ENCODE measurements at places on chromosomes 16 and 17.

GRCh38 chr17:75370286-75370915 lies 35.1 kb downstream of the GRB2 start:
- DNase-seq = no peak

DNA sequence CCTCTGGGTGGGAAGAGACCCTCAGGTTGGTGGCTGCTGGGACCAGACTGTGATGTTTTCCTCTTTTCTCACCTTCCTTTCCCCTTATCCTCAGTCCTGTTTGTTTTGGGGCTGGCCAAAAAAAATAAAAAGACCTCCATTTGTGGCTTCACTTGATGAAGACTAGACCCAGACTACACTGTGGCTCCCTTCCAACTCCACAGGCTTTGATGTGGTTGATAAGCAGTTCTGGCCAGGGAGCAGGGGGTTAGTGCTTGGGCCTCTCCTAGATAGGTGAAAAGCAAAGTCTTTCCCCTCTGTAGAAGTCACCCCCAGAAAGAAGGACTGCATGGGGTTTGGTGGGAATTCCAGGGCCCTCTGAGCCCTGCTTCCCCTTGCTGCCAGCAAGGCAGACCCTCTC lies 11.2 kb upstream of the ADAM11 start:
- no peak for DNase-seq

DNA sequence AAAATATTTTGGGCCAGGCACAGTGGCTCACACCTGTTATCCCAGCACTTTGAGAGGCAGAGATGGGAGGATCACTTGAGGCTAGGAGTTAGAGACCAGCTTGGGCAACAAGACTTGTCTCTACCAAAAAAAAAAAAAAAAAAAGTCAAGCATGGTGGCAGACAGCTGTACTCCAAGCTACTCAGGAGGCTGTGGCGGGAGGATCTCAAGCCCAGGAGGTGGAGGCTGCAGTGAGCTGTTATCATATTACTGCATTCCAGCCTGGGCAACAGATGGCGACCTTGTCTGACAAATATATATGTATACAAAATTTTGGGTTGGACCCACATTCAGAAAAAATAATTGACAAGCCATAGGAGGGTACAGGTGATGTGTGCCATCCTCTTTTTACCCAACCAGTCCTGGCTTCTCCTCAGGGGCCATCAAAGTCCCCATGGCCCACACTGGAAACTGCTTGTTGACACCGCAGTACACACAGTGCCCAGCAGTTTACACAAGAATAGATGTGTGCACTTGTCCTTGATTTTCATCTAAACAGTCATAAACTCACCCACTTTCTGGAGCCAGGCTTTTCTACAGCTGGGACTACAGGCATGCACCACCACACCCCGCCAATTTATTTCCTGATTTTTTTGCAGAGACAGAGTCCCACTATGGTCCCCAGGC lies 1.7 kb downstream of the CES2 start:
- no peak for DNase-seq

DNA sequence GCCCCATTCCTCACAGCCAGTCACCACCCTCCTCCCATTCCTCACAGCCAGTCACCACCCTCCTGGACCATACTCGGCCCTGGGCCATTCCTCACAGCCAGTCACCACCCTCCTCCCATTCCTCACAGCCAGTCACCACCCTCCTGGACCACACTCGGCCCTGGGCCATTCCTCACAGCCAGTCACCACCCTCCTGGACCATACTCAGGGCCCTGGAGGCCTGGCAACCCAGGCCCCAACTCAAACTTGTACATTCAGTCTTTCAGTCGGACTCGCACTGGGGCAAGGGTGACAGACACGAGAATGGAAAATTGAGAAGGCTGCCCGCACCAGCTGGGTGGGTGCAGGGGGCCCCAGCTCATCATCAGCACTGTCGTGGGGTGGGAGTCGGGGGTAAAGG lies 30.4 kb upstream of the FOXK2 start:
- DNase-seq = no peak

GRCh38 chr17:77101521-77102410 lies 39.0 kb upstream of the SEC14L1 start:
- no peak for DNase-seq

DNA sequence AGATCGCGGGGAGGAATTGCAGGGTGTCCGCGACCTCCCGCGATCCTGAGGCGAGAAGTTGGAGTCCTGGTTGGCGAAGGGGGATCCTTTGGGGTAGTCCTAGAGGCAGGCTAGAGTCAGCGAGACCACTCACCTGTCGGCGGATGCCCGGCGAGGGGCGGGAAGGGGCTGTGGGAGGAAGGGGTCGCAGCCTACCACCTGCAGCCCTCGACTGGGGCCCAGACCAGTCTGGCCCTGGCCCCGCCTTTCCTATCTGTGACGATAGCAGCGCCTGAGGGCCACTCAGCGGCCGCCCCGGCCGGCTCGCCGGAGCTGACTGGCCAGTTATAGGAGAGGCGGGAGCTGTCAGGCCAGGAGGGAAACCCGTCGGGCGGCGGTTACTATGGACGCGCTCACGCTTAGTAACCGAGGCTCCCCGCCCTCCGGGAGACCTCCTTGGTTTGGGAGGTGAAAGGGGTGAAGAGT lies at the start of gene TEKT3:
Gene TEKT3, minus strand, starts transcription at position 213 of the 465 bp plus-strand sequence. CDS start 10,012 bp downstream, outside the sequence.
- DNase-seq = peak; percentile 61
